ENCODE measurements at places on chromosomes 6 and 20.

DNA sequence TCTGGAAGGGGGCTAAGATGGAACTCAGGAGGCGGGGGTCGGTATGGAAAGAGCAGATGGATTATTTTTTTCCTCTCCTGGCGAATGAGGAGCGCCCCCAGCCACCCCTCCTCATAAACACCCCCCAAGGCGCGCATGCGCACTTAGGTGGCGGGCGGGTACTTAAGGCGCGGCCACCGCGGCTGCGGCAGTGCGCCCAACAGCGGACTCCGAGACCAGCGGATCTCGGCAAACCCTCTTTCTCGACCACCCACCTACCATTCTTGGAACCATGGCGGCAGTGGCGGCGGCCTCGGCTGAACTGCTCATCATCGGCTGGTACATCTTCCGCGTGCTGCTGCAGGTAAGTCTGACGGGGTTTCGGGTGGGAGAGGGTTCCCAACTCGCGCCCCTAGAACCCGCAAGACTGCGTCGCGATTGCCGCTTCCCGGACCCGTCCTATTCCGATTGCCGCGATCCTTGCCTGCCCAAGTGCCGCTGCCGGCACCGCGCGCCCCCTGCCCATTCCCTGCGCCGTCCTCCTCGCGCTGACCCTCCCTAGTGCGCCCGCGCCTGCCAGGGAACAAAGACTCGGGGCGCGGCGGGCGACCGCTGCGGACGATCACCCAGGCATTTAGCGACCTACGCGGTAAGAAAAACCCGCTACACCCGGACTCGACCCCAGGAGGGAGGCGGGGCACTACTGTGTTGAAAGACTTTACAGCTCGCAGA, at the start of gene NNAT:
Gene NNAT, plus strand, starts transcription at position 190 of the 711 bp plus-strand sequence. Its CDS starts 82 bp downstream, at position 272.
- peak within 1 kb of the TSS; percentile 75 for H3K4me3 ChIP-seq
- H3K27ac ChIP-seq: peak within 1 kb of the TSS; percentile 73
- no peaks in the 10 kb centered on the region for H3K27me3 ChIP-seq
- H3K36me3 ChIP-seq: peaks cover 26% of the 10 kb centered on the region
- peaks cover 89% of the 10 kb centered on the region for H3K4me1 ChIP-seq

- H3K4me1 ChIP-seq: peaks cover 31% of the 10 kb centered on the region
- no peak overlapping the region for H3K4me3 ChIP-seq
- no peak for DNase-seq
- H3K27me3 ChIP-seq: no peaks in the 10 kb centered on the region
- no peaks in the 10 kb centered on the region for H3K36me3 ChIP-seq
Observed at GRCh38 chr6:134678436-134678889, 271.4 kb downstream of the ALDH8A1 start.

- no peak for DNase-seq
- peaks cover 55% of the 10 kb centered on the region for H3K4me1 ChIP-seq
- H3K36me3 ChIP-seq: 0 out of 2 replicates have a peak, but pooled peaks cover 2% of the 10 kb centered on the region
- no peak overlapping the region for H3K27ac ChIP-seq
- H3K4me3 ChIP-seq: no peak overlapping the region
- H3K27me3 ChIP-seq: no peaks in the 10 kb centered on the region
Observed at GRCh38 chr6:13664703-13665352, 46.8 kb downstream of the RANBP9 start.

- no peaks in the 10 kb centered on the region for H3K36me3 ChIP-seq
- peaks cover 12% of the 10 kb centered on the region for H3K4me1 ChIP-seq
Observed at GRCh38 chr20:48846516-48847492, 19.0 kb upstream of the PREX1 start.

DNA sequence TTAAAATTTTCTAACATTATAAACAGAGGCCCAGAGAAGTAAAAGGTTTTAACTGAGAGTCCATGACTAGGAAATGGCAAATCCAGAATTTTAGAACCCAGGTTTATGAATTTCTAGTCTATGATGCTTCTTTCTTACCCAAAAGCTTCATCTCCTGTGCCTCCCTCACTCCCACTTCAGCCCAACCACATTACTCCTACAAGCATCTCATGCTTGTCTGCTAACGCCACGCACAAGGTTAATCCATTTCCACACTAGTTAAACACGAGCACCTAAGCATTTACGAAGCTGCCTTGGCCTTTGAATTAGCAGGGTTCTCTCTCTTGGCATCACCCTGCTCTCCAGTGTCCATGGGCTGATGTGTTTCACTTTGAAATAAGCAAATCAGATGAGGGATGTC, 32.0 kb downstream of the TNFRSF21 start:
- no peak overlapping the region for H3K4me3 ChIP-seq
- H3K4me1 ChIP-seq: peaks cover 9% of the 10 kb centered on the region
- no peaks in the 10 kb centered on the region for H3K27me3 ChIP-seq
- peaks cover 48% of the 10 kb centered on the region for H3K36me3 ChIP-seq
- no peak for DNase-seq

DNA sequence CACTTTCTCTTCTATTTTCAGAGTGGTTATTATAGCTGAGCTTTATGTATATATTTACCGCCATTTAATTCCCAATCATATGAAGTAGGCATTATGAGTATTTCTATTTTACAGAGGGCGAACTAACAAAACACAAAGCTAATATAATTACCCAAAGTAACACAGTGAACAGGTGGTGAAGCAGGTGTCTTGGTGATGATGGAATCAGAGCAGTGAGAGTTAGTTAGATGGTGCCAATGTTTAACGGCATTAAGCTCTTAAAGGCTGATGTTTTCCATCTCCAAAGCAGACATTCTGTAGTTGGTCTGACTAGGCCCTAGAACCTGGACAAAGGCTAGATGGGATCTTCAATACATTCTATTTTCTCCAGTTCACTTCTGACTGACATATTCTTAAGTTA, 551.1 kb upstream of the SYNCRIP start:
- no peak overlapping the region for H3K4me3 ChIP-seq
- H3K36me3 ChIP-seq: no peaks in the 10 kb centered on the region
- H3K4me1 ChIP-seq: peaks cover 17% of the 10 kb centered on the region
- 0 out of 2 replicates have a peak overlapping the region, but pooled peaks have one; percentile 7 for H3K27ac ChIP-seq
- no peak for DNase-seq

- H3K4me1 ChIP-seq: peaks cover 79% of the 10 kb centered on the region
- no peak for DNase-seq
- no peaks in the 10 kb centered on the region for H3K27me3 ChIP-seq
- H3K36me3 ChIP-seq: no peaks in the 10 kb centered on the region
- H3K27ac ChIP-seq: 0 out of 2 replicates have a peak overlapping the region, but pooled peaks have one; percentile 3
- no peak overlapping the region for H3K4me3 ChIP-seq
Observed at GRCh38 chr6:148869585-148869984, 122.8 kb downstream of the UST start.

DNA sequence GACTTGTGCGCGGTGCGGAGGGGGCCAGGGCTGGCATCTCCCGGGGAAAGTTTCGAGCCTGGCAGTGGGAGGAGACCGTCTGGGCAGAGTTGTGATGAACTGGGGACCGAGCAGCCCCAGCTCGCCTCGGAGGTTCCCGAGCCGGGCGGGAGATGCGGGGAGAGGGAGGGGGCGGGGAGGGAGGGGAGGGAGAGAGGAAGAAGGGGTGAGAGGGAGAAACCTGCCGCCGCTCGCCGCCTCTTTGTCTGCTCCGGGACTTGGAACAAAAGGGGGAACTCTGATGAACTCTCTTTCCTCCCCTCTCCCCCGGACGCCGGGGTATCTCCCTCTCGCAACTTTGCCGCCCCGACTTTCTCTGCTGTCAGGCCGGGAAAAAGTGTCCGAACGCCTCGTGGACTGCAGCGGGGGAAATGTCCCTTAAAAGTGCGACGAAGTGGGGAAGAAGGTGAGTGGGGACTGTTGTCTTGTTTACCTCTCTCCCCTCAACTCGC, 72.7 kb downstream of the SOX4 start:
- peak overlapping the region; percentile 87 for H3K4me3 ChIP-seq
- peaks cover 17% of the 10 kb centered on the region for H3K36me3 ChIP-seq
- H3K27ac ChIP-seq: peak overlapping the region; percentile 99
- peak; percentile 84 for DNase-seq
- H3K4me1 ChIP-seq: peaks cover 50% of the 10 kb centered on the region

DNA sequence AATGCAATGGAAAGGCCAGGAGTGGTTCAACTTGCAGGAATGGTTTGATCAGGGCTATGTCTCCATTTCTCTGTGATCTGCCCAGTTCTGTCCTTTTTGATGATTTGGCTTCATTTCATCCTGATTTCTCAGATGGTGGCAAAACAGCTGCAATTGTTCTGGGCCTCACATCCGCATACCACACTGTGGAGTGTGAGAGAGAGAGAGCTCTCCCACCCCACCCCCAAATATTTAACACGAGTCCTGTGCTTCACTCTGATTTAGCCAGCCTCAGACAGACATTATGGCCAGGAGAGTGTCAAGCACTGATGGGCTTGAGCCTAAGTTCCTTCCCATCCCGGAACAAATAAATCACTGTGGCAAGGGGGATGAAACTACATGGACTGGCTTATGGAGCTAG, 284.6 kb downstream of the CDC5L start:
- H3K27ac ChIP-seq: no peak overlapping the region
- H3K4me1 ChIP-seq: peaks cover 64% of the 10 kb centered on the region
- no peaks in the 10 kb centered on the region for H3K36me3 ChIP-seq
- no peak for DNase-seq
- H3K4me3 ChIP-seq: no peak overlapping the region

GRCh38 chr20:25629816-25630499, 6.1 kb upstream of the NANP start:
- peaks cover 6% of the 10 kb centered on the region for H3K4me1 ChIP-seq
- no peak for DNase-seq

- H3K4me3 ChIP-seq: peak overlapping the region; percentile 78
- H3K27ac ChIP-seq: peak overlapping the region; percentile 89
- peaks cover 50% of the 10 kb centered on the region for H3K4me1 ChIP-seq
- no peaks in the 10 kb centered on the region for H3K27me3 ChIP-seq
Observed at GRCh38 chr20:58890518-58891085, 38.1 kb downstream of the GNAS start.

GRCh38 chr20:17888044-17888443, 80.5 kb downstream of the SNX5 start:
- H3K27ac ChIP-seq: no peak overlapping the region
- peaks cover 8% of the 10 kb centered on the region for H3K4me1 ChIP-seq
- H3K4me3 ChIP-seq: no peak overlapping the region
- no peak for DNase-seq

DNA sequence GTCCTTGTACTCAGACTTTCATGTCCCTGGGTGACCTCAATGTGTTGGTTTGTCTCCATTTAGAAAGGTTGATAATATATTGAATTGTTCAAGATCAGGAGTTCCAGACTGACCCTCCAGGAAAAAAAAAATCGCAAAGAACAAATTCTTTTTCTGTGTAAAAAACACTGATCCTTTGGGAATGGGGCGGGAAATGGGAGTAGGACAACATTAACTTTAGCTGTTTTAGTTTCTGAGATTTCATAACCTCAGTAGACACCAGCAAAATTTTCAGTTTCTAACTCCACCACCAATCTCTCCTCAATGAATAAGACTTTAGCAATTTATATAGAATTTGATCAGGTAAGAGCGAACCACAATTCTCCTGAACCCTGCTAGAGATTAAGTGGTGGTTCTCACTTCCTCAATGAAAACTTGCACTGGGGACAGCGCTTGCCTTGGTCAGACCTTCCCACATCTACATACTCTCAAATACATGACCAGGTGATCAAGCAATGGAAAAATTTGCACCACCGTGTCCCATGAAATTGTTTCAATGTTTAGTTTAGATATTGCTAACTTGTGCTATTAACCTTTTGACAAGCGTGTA, 231.2 kb upstream of the PLN start:
- H3K27me3 ChIP-seq: no peaks in the 10 kb centered on the region
- no peak overlapping the region for H3K27ac ChIP-seq
- H3K4me1 ChIP-seq: peaks cover 14% of the 10 kb centered on the region
- H3K4me3 ChIP-seq: no peak overlapping the region
- no peak for DNase-seq

- no peak overlapping the region for H3K4me3 ChIP-seq
- peak overlapping the region; percentile 44 for H3K27ac ChIP-seq
- DNase-seq: no peak
- H3K36me3 ChIP-seq: no peaks in the 10 kb centered on the region
Observed at GRCh38 chr6:49666480-49666879, 29.8 kb upstream of the RHAG start.

GRCh38 chr6:113425977-113426660, 431.0 kb upstream of the MARCKS start:
- no peak overlapping the region for H3K27ac ChIP-seq
- H3K36me3 ChIP-seq: no peaks in the 10 kb centered on the region
- no peaks in the 10 kb centered on the region for H3K27me3 ChIP-seq
- H3K4me3 ChIP-seq: no peak overlapping the region

GRCh38 chr6:40907198-40907701, 131.8 kb downstream of the UNC5CL start:
- no peak overlapping the region for H3K27ac ChIP-seq
- H3K4me3 ChIP-seq: no peak overlapping the region
- H3K36me3 ChIP-seq: no peaks in the 10 kb centered on the region
- H3K4me1 ChIP-seq: no peaks in the 10 kb centered on the region

- H3K27me3 ChIP-seq: no peaks in the 10 kb centered on the region
- H3K4me1 ChIP-seq: no peaks in the 10 kb centered on the region
- H3K4me3 ChIP-seq: no peak overlapping the region
- H3K36me3 ChIP-seq: peaks cover 73% of the 10 kb centered on the region
- no peak overlapping the region for H3K27ac ChIP-seq
- DNase-seq: no peak
Observed at GRCh38 chr20:44946271-44946852, 13.8 kb downstream of the TOMM34 start.

DNA sequence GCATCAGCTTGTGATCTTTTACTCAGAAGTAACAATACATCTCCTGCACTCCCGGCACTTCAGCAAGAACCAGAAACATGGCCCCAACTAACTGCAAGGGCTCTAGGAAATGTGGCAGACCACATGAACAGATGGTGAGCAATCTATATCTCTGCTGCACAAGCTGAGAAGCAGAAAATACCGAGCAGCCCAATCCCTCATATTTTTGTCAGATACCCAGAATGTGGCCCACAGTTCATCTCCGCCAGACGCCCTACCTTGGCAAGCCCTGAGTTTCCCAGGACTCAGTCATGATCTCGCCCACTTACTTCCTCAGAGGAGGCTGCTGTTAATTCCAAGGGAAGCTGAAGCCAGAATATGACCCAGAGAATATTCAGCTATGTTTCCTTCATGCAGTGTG, 63.1 kb upstream of the PHACTR1 start:
- no peak overlapping the region for H3K4me3 ChIP-seq
- H3K36me3 ChIP-seq: no peaks in the 10 kb centered on the region
- H3K4me1 ChIP-seq: peaks cover 6% of the 10 kb centered on the region
- H3K27me3 ChIP-seq: peaks cover 75% of the 10 kb centered on the region

DNA sequence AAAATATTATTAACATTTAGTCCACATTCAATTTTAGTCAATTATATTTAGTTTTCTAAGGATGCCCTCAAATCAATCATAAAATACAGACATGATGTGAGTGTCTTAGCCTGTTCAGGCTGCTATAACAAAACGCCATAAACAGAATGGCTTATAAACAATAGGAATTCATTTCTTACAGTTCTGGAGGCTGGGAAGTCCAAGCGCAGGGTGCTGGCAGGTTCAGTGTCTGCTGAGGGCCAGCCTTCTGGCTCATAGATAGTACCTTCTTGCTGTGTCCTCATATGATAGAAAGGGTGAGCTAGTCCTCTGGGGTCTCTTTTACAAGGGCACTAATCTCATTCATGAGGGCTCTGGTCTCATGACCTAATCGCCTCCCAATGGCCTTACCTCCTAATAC, 10.0 kb upstream of the CDC5L start:
- H3K4me1 ChIP-seq: no peaks in the 10 kb centered on the region
- H3K4me3 ChIP-seq: no peak overlapping the region
- DNase-seq: no peak

- peaks cover 25% of the 10 kb centered on the region for H3K4me1 ChIP-seq
- H3K27me3 ChIP-seq: peaks cover 4% of the 10 kb centered on the region
- H3K27ac ChIP-seq: peak overlapping the region; percentile 84
- peak overlapping the region; percentile 96 for H3K4me3 ChIP-seq
- no peak for DNase-seq
Observed at GRCh38 chr6:20402092-20402341, 338 bp downstream of the E2F3 start.

All from WTC11 (cell line).